ENCODE measurements at places on chromosomes 2 and 18. TPM values are rescaled to one million over a fixed set of nuclear protein-coding genes. Genes with fewer than 3 reads are reported as not detected.

Gene CPLX4
- 0.01 TPM for polyA plus RNA-seq

Gene DLGAP1
- 0.54 TPM for polyA plus RNA-seq

Gene SERPINB7
- polyA plus RNA-seq = 1.6 TPM

Gene DIS3L2
- 12.7 TPM for polyA plus RNA-seq

Gene LYG2
- not detected for polyA plus RNA-seq

Gene MAPK4
- polyA plus RNA-seq = 1.8 TPM

Gene SPDYA
- 0.11 TPM for polyA plus RNA-seq

Gene CLIP4
- 17.4 TPM for polyA plus RNA-seq

Gene TMEM200C
- polyA plus RNA-seq = 0.21 TPM

Gene TP53I3
- polyA plus RNA-seq = 49.5 TPM

Gene ASPRV1
- 1.1 TPM for polyA plus RNA-seq

Gene GDF7
- polyA plus RNA-seq = 0.10 TPM

Gene KCNG2
- polyA plus RNA-seq = 1.8 TPM

Gene CNGA3
- 0.13 TPM for polyA plus RNA-seq

Gene VWC2L
- 0.04 TPM for polyA plus RNA-seq

Gene PECR
- polyA plus RNA-seq = 12.5 TPM

Gene PSTPIP2
- polyA plus RNA-seq = 49.1 TPM

Gene METAP1D
- polyA plus RNA-seq = 2.5 TPM

Gene UBXN4
- 53.3 TPM for polyA plus RNA-seq

Gene CXCR1
- 0.47 TPM for polyA plus RNA-seq

Gene PJVK
- polyA plus RNA-seq = 5.7 TPM

Gene FZD7
- polyA plus RNA-seq = 4.4 TPM

Gene KCNIP3
- polyA plus RNA-seq = 1.8 TPM

Gene ITGB1BP1
- polyA plus RNA-seq = 49.7 TPM

Gene RAB31
- polyA plus RNA-seq = 67.0 TPM

Gene ZC3H8
- polyA plus RNA-seq = 4.1 TPM

Gene TGFA
- 3.8 TPM for polyA plus RNA-seq

Gene COLEC11
- 3.7 TPM for polyA plus RNA-seq

Gene RAMP1
- 11.0 TPM for polyA plus RNA-seq
